NCI-H2171 treated with DMSO at 0.1 percent for 48 hours (cell line): ENCODE measurements at places on chromosomes 7 and 10.
A peak's percentile ranks its signal among the peaks of the same experiment; 100 is the strongest.

DNA sequence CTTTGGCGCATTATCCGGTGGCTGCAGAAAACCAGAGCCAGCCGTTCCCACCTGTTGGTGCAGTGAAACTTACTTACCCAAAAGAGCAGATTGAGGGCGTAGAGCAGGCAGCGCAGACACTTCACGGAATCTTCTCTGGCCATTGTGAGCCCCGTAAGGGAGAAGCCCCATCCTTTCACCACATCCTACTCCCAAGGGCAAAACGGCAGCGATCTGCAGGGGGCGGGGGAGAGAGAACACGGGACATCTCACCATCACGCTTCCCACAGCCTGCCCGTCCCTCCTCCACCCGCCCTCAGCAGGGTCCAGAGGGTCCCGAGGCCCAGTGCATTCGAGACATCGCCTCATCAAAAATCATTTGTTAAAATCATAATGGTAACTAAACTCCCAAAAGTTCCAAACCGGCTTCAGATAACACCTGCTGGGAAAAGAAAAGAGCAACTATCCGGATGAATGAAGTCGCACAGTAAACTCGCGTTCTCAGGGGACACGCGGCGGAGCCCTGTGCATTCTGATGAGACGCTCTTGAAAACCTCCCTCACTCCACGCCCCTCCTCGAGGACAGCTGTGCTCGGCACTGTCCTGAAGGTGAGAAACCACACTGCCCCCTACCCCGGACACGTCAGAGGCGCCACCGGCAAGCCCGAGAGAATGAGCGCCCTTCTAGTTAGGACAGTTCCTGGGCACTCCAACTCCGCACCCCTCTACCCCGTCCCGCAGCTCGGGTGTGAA is 1.2 kb downstream of the TSPAN12 start:
- DNase-seq = peak; percentile 19

GRCh38 chr10:43689618-43689954 is 40.9 kb upstream of the ZNF32 start:
- DNase-seq = no peak

DNA sequence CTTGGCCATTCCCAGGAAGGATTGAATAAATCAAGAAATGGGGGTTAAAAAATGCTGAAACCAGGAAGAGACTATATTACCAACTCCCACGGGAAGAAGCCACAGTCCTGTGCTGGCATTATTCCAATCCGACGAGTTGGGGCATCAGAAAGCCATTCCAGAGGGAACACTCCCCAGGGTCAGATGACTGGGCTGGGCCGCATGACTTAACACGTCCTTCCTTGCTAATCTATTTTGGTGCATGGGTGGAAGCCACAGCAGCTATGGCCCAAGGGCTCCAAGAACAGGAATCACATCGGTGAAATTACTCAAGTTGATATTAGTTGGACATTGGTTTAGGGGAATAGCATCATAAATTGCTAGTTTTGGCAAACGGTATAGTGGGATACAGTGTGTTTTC is 592.9 kb upstream of the NRP1 start:
- peak; percentile 39 for DNase-seq

DNA sequence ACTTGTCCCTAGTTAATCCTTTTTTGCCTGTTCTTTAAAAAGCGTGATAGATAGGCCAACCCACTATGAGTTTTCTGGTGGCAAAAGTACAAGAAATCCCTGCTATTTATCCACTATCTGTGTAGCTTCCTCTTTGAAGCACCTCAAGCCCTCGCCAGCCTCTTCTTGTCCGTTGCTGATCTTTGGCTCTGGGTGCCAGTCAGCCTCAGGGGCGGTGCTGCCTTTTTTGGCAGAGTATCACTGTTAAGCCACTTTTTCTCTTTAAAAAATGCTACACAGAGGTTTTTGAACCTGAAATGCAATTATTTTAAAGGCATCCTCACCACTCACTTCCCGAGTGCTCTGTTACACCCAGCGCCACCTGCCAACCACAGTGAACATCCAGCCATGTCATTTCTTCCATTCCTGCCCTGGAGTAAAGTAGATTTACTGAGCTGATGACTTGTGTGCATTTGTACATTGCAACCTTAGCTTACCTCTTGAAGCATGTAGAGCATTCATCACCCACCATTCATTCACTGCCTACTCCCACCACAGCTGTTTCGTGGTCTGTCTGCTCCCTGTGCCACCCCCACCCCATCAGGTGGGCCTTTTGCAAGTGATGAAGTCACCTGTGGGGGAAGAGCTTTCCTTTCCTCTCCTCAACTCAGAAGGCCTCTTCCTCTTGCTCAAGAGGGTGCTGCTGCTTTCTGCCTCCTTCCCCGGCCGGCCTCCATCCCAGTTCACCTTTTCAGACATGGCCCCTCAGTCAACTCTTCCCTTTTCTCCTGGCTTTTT is 414.2 kb upstream of the GALNT17 start:
- DNase-seq = no peak

- DNase-seq = no peak
Measured at GRCh38 chr10:30625080-30625479, 4.5 kb downstream of the LYZL2 start.

DNA sequence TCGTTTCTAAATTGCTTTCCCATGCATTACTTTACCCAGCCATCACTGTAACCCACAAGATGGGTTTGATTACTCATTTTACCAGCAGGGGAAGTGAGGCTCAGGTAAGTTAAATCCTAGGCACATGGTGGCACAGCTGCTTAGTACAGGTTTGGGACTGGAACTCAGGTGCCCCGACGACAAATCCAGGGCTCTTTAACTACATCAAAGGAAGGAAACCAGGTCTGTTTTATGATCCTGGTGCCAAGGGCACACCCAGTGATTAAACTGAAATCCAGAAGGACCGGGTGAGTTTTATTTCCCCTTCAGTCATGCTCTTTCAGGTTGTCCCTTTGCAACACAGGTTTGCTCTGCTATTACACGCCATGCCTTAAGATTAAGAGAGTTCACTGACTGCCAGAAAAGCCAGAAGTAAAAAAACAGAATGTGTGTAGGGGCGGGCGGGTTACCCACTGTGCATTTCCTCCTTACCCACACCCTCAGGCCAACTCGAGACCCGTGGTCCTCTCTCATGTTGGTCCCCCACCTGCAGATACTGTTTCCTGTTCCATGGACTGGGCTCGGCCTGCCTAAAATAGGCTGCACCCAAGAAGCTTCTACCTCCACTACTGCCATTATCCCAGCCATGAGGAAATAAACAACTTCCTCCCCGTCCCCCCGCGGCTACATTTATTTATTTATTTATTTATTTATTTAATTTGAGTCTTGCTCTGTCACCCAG is 55.1 kb upstream of the KDM7A start:
- DNase-seq = no peak

DNA sequence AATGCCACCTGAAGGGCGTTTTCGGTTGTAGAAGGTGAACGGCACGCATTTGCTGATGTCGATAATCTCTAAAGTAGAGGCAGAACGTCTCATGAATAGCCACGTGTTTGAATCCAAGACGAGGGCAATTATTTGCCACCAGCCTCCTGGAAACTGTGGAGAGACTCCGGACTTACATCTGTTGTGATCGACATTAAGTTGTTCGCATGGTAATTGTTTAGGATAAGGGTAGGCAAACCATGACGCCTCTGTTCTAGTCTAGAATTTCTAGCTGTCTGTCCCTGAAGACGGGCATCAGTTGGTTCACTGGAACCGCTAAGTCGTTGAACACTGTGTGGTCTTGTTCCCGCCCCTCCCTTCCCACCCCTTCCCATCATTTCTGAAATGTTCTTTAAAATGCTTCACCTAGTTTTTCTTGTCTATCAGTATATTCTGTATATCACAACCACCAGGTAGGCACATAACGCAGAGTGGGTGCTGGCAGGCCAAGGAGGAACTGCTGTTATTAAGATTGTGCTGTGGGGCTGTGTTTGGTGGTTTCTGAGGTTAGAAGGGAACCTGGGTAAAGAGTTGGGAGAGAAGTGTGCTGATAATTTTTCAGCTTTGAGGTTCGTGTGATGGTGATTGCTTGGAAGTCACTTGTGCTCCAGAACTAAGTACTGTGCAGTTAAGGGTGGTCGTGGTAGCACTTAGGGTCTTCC is 1.2 kb downstream of the UBE3C start:
- DNase-seq = no peak

DNA sequence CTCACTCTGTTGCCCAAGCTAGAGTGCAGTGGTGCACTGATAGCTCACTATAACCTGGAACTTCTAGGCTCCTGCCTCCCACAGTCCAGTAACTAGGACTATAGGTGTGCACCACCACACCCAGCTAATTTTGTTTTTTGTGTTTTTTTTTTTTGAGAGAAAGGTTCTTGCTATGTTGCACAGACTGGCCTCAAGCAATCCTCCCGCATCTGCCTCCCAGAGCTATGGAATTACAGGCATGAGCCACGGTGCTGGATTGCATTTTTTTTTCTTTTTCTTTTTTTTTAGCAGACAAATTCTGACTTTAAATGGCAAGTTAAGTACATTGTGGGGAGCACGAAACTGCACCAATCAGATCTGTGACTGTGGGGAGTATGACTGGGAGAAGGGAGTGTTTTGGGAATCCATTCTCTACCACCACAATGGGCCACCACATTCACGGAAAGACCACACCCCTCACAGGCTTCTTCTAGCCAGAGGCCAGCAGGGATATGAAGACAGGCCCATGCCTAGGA is 58.1 kb upstream of the MSMB start:
- DNase-seq = no peak
